ENCODE measurements at places on chromosomes 3 and 15.

DNA sequence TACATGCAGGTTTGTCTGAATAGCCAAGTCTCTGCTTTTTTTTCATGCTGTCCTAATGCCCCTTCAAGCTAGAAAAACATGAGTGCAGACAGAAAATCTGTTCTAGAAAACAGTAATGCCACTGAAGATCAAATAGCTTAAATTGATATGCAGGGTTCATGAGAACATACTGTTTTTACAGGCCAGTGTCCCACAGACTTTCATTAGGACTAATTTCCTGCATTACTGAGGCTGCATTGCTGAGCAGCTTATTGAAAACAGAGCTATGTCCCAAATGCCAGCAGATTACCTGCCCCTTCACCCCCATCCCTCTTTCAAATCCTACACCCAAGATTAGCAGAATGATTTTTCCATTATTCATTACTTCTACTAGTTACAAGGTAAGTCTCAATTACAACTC is 665 bp downstream of the TM4SF18 start:
- peak; percentile 25 for DNase-seq

- DNase-seq: no peak
These were observed 326.4 kb upstream of the TRIM42 start for GRCh38 chr3:140351466-140351865.

DNA sequence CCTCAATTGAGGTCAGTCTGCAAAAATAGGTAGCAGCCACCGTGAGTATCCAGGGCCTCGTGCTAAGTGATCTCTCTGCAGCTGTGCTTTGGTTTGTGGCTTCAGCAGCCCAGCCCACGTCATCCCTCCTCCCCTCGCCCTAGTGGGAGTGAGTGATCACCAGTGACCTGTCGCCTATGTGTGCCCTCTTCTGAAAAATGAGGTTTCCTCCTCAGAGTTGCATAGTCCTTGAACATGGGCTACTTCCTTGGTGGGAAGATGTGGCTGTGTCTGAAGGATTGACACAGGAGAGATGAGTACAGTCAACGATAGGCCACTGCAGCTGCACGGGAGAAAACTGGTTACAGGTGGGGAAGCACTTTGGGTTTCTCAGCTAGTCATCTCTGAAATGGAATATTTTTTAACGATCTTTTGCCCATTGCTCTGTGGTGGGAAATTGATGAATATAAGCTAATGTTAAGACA is 144.8 kb upstream of the BHLHE40 start:
- DNase-seq: no peak

DNA sequence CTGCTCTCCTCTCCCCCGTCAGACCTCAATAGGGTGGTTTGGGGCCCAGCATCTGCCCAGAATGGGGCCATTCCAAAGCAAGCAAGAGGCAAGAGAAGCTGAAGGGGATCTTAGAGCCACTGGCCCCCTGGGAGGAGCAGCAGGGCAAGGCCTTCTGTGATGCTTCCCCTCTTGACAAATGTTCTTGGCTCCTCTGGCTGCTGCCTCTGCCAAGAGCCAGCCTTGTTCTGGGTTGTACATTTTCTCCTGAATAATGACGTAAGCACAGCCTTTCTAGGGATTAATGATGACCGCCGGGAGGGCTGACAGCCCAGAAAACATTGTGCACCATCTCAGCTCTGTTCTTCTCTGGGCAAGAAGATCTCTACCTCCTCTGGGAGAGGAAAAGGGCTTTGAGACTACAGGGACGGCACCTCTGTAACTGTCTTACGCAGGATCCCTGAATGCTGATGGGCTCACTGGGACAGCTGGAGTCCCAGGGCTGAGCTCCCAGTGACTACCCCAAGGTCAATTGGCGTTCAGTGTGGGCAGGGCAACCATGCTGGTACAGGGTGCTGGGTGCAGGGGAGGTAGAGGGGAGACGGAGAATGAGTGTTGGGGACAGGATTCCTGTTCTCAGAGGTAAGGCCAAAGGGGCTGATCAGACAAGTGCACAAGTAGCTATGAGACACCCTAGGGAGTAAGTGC is 253.3 kb downstream of the FAM43A start:
- no peak for DNase-seq

- DNase-seq: no peak
These were observed 88.7 kb downstream of the ARNT2 start for GRCh38 chr15:80492874-80493273.

DNA sequence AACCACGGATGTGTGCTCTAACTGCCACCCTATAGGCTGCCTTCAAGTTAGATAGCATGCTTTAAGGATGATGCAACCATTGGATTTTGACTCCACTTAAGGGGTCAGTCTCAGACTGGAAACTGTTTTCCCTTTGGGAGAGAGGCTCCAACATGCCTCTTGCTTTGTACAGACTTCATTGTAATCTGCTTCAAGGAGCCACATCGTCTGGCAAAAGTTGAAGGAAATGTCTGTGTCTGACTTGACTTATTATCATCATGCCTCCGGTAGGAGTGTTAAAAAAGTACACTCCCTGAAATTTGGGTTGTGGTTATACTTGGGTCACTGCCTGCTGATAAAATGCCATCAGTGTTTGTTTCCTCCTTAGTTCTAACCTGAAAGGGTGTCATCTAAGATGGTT is 245.4 kb upstream of the CDIN1 start:
- DNase-seq: peak; percentile 60

DNA sequence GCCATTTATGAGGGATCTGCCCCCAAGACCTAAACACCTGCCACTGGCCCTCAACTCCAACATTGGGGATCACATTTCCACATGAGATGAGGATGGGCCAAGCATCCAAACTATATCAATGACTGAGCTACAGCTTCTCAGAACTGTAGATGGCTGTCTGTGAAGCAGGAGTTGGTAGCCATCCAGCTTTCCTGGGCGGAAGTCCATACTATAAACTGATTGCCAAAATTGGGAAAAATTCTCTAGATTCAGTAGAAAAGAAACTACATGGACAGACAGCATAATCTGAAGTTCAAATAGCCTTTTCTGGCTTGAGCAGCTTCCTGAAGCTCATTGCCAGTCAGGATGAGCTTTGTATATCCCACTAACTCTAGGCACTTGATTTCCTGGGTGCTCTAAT is 214.7 kb upstream of the ZBTB20 start:
- DNase-seq: no peak

DNA sequence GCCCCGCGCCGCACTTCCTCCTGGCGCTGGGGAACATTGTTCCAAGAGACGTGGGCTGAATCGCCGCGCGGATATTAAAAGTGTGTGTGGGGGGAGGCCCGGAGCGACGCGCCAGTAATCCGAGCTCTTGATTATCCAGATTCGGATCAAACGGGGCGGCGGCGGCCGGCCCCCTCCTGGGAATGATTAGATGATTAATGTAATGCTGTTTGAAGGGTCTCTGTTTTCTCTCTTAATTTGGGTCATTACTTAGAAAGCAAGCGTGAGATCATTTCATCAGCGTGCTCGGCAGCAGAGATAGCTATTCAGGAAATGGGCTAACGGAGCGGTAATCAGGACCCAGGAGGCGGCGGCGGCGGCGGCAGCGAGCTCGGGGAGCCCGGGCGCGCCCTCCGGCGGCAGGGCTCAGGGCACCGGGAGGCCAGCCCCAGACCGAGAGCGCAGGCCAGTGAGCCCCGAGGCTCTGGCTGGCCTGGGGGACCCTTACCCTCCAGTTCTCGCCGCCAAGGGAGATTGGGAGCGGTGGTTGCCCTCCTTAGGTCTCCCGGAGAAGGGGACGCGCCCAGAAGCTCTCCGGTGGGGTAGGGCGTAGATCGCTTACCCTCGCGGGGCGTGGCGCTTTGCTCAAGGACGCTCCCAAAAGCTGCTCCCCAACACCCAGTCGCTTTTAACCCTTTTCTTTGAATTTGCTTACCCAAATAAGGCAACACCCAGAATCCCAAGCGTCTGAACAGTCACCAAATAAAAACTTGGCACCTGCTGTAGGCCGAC is 4.5 kb downstream of the FEZF2 start:
- DNase-seq: no peak

DNA sequence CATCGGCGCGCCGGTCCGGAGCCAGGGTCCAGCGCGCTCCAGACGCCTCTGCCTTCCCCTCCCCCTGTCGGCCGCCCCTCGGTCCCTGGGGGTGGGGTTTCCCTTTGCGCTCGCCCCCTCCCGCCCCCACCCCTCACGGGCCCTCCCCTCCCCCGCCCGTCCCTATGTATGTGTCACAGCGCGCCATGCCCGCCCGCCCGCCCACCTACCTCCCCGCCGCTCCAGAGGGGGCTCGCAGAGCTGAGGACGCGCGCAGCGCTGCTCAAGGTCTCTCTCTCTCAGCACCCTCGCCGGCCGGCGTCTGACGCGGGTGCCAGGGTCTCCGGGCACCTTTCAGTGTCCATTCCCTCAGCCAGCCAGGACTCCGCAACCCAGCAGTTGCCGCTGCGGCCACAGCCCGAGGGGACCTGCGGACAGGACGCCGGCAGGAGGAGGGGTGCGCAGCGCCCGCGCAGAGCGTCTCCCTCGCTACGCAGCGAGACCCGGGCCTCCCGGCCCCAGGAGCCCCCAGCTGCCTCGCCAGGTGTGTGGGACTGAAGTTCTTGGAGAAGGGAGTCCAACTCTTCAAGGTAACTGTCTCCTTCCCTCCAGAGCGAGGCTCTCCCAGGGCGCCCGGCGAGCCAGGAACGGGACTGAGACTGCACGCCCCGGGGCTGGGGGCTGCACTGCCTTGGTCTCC is at the start of gene ACAN:
Gene ACAN (plus strand): TSS at position 196 of the 679 bp plus-strand sequence. CDS start 32,771 bp downstream, outside the sequence.
- DNase-seq: no peak

All from fibroblast of villous mesenchyme (primary cell).